Hippocampal formation (tissue), 2 donors: ENCODE measurements at places on chromosomes 3 and 15.

DNA sequence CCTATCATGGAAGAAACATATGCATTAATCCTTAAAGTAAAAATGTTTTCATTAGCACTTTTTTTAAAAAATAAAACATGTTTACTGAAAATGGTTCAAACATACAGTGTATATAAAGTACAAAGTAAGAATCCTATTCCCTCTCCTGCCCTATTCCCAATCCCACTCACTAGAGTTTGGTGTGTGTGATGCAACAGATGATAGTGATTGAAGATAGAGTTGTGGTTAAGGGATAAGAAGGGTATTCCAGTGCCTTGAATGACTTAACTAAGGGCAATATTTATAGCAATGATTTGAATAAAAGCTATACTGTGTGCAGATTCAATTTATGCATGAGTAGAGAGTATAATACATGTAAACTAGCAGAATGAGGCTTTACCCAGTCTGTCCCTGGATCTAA, 18.1 kb downstream of the ZNF280D start:
- no peak for DNase-seq

GRCh38 chr3:177350121-177350520, 152.8 kb upstream of the TBL1XR1 start:
- no peak for DNase-seq

GRCh38 chr15:37014137-37014536, 86.2 kb downstream of the MEIS2 start:
- DNase-seq, result no peak

DNA sequence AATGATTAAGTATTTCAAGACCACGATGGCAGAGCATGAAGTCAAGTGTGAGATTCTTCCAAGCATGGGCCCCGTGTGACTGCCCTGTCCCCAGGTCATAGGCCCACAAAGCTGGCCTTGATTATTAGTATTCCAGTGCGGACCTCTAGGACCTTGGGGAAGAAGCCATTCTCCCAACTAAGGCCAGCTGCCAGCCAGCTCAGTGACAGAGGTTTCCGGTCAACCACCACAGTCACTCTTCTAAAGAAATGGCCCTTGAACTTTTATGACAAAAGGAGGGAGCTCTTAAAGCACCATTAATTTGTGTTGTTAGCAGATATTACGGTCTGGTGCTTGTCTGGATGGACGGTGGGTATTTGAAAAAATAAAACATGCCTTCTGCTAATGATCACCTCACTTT, 28.0 kb downstream of the FAM3D start:
- no peak for DNase-seq

DNA sequence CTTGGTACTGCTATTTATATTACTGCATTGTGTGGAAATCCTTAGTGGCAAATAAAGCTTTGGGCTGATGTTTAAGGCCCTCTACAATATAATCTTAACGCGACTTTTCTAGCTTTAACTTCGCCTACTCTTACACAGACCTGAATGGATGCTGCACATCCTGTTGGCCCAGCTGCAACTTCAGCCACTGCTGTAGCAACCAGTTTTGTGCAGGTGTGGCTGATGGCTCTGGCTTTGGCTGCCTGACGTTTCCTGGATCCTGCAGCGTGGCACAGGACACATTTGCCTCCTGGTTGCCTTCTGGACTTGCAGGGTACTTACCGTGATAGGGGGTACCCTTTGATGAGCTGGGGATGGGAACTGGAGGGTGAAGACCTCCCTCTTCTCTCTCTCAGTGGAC, 20.2 kb upstream of the ERICH6 start:
- no peak for DNase-seq

DNA sequence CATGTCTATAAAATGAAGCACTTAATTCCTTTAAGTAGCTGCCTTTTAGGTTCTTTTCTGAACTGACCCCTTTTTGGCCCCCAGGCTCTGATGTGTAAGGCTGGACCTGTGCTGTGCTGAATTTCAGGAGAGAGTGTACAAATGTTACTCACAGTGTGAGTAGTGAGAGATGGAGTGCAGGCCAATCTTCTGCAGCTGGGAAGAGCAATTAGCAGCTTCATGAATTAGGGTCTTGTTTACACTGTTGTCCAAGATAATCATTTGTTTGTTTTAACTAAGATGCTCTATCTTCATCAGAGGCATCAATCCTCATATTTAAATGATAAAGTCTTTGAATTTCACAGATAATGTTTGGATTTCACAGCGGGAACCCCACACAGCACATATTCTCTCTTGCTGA, 19.4 kb downstream of the ARPP21 start:
- DNase-seq, result no peak

- no peak for DNase-seq
Observed at GRCh38 chr3:70963431-70964275, 619.9 kb downstream of the FOXP1 start.

- no peak for DNase-seq
Observed at GRCh38 chr3:42539871-42540714, 37.6 kb downstream of the VIPR1 start.

DNA sequence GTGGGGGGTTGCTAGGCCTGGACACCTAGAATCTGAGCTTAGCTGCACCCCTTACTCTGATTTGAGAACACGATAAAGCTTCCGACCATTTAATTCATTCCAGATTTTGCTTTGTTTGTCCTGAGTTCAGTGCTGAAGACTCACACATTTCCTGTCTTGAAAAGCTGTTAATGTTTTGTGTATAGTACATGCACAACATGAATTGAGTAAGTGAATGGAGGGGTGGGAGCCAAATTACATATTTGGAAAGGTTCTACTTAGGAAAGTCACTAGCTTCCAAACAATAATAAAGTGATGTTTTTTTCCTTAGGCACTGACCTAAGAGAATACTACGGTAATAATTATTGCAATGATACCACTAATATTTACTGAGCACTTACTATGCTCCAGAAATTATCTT, 955.2 kb upstream of the NR2F2 start:
- DNase-seq, result no peak

DNA sequence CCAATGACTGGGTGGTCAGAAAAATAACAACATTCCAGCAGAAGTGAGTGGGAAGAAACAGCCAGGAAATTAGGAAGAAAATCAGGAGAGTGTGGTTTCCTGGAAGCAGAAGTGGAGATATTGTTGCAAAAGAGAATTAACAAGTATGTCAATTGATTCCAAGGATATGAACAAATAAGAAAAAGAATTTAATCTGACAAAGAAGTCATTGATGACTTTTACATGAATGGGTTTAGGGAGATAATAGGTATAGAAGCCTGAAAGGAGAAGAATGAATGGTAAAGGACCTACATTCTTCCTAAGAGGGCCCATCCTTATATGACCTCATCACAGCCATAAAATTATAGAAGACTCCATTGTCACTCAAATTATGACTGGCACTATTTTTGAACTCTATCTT, 1440.1 kb downstream of the OTOL1 start:
- DNase-seq, result no peak

GRCh38 chr15:79025201-79025600, 65.4 kb downstream of the RASGRF1 start:
- DNase-seq, result no peak

- no peak for DNase-seq
Observed at GRCh38 chr15:99669250-99669649, 64.0 kb downstream of the LYSMD4 start.

GRCh38 chr3:165194511-165195240, 1.5 kb downstream of the SLITRK3 start:
- no peak for DNase-seq

- DNase-seq, result no peak
Observed at GRCh38 chr3:36776436-36776835, 12.1 kb upstream of the DCLK3 start.

DNA sequence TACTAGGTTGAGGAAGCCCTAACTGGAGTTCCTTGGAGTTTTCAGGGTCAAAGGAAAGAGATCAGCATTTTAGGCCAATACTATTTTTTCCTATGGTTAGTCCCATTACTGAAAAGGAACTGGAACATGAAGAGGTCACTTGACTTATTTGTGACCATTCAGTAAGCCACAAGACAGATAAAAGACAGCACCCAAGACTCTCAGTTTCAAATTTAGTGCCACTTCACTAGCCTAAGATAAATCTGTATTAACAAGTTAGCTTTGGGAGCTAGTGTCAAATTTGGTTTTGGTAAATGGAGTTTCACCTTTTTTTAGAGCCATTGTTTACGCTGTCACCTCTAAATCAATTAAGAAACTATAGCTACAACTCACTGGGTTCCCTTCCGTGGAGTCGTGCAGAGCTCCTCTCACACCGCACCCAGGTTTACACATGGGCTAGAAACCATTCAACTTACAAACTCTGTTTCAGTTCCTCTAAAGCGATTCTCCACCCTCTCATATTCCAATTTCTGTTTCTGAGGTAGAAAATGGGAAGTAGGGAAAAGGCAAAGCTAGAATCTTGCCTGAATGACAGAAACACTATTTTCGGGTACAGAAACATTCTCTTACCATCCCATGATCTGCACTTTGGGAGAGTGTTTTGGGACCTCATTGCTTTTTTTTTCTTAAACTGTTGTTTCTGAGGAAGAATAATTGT, 14.4 kb downstream of the CCDC32 start:
- DNase-seq, result no peak

- DNase-seq, result no peak
Observed at GRCh38 chr15:33201491-33202231, 7.1 kb upstream of the FMN1 start.

DNA sequence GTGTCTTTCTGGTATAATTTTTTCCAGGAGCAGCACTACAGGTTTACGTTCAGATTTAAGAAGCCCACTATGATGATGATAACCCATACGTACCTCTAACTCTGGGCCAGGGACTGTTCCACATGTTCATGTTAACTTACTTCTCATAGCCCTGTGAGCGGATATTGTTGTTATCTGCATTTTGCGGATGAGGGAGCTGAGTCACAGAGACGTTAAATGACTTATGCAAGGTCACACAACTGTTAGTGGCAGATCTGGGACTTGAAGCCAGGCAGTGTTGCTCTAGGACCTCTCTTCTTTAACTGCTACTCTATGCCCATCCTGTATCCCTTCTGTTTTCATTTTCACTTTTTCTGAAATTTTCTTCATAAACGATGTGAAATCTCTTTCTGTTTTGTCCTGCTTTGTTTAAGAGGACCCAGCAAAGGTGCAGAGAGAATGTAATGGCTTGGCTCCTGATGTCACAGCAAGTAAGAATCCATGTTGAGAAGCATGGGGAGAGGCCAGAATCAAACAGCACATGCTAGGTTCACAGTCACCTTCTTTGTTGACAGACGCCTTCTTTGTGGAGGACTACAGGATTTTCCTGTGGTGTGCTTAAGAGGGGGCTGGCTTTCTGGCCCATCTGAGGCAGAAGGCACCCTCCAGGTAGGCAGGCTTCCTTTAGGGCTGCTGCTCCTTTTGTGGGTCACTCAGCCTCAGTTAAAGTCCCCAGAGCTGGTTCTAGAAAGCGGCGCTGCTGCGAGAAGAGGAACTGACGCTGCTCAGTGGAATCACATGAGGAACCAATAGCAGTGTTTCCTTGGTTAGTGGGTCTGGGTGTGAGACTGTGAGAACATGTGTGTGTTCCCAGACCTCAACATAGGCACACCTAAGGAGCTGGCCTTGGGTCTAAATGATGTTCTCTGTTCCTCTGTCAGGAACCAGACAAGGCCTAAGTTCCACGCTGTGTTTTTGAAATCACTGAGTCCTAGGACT, 121.6 kb downstream of the TMEM108 start:
- DNase-seq, result no peak

DNA sequence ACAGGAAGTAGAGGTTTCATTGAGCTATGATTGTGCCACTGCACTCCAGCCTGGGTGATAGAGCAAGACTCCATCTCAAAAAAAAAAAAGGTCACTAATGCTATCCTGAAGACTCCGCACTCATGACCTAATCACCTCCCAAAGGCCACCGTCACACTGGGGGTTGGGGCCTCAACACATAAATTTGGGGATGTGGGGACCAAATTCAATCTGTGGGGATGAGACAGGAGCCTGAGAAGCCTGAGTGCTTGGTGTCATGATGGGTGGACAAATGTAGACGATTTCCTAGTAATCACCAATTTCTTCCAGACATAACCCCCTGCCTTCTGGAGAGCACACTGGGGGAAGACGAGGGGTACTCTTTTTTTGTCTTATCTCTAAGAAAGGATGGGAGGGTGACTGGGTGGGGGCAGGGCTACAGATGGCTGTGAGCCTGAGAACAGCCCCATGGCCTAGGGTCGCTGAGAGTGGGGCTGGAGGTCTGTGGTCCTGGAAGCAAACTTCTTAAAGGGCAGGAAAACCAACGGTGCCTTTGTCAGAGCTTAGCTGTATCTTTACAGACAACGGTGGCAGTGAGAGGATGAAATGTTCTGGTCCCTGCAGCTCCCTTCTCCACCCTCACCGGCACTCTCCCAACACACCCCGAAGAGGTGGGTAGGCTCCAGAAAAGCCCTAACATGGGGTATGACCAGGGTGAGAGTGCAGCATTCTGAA, 16.6 kb upstream of the KLF13 start:
- DNase-seq, result no peak

GRCh38 chr15:38746211-38746610, 181.6 kb upstream of the RASGRP1 start:
- DNase-seq, result no peak

GRCh38 chr3:33729993-33730392, 11.9 kb upstream of the CLASP2 start:
- no peak for DNase-seq

DNA sequence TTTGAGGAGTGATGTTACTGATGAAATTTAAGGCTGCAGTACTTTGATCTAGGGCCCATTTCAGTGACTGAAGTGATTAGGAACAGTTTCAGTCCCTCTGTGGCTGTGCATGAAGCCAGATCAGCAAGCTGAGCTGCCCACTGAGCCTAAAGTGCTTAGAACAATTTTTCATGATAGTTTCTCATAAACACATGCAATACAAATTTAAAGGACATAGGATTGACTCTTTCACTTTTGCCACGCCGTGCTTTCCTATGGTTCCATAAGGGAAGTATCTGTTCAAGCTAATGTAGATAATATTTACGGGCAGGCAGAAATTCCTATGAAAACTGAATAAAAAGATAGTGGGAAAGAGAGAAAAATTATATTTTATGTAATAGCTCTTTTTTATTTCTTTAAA, 10.6 kb downstream of the ANKUB1 start:
- DNase-seq, result no peak
